ENCODE measurements at places on chromosomes 16 and 17.
A peak's percentile ranks its signal among the peaks of the same experiment; 100 is the strongest.

- no peak for DNase-seq
Measured at GRCh38 chr17:30547778-30548573, 70.8 kb downstream of the GOSR1 start.

DNA sequence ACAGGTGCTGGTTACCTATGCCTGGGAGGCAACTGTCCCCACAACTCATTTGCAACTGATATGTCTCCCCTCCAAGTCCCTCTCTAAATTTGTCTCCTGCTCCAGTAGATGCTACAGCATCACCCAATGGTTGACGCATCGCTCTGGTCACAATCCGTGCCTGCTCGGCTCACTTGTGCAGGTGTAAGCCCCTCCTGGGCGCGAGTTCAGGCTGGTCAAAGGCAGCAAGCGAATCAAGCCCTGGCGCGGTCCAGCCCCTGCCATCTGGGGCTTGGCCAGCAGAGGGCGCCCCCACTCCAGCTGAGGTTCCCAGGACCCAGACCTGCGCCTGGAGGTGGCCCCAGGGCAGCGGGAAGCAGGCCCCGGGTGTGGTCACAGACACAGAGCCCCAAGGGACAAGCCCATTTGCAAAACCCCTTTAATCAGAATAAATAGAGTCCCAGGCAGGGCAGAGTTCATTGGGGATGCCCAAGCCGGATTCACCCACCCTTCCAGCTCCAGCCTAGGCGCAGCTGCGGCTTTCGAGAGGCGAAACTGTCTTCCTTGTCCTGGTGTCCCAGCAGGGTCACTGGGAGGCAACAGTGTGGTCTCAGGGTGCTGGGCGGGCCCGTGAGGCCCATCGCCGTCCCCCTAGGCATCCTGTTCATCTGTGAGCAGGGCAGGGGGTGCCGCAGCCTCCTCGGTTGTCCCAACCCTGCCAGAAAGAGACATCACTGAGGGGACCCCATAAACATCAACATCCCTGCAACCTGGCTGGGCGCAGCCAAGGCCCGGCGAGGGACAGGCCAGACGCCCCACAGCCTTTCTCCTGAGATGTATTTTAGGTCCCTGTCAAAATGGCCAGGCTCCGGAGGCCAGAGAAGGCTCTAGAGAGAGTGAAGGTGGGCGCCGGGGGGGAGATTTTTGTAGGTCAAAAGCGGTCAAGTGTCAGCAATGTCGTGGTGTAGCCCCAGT, 15.8 kb downstream of the TMC6 start:
- peak; percentile 91 for DNase-seq

DNA sequence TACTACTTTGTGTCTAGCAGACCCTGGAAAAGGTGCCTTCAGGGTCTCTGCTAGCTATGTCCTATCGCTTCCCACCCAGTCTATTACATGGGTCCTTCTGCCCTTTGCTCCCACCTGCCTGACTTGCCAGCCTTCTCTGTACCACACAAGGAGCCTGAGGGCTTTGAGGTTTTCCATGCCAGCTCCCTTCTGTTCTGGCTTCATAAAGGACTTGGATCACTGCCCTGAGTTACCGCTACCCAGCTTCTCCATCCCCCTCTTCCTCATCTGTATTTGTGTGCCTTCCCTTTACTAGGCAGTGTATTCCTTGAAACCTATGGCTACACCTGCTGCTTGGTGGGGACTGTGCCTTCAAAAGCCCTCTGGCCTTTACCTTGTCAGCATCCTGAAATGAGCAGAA, 19.6 kb upstream of the LLGL1 start:
- DNase-seq = no peak

- DNase-seq = peak; percentile 75
Measured at GRCh38 chr17:7885367-7886226, 3.0 kb upstream of the CHD3 start.

DNA sequence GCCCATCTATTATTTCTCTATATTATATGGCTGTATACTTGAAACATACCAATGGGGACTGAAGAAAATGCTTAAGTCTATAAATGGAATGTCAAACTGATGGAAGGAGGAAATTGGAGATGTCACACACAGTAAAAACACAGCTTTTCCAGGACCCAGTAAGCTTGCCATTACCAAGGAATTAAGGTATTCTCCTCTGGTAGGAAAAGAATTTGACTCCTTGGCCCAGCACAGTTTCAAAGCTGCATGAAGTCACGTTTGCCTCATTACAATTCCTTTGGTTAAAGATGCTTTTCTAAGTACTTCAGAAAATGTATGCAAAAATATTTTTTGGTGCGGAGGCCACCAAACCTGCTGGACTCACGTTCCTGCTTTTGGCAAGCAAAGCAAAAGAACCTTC, 48.5 kb downstream of the CDH13 start:
- no peak for DNase-seq

DNA sequence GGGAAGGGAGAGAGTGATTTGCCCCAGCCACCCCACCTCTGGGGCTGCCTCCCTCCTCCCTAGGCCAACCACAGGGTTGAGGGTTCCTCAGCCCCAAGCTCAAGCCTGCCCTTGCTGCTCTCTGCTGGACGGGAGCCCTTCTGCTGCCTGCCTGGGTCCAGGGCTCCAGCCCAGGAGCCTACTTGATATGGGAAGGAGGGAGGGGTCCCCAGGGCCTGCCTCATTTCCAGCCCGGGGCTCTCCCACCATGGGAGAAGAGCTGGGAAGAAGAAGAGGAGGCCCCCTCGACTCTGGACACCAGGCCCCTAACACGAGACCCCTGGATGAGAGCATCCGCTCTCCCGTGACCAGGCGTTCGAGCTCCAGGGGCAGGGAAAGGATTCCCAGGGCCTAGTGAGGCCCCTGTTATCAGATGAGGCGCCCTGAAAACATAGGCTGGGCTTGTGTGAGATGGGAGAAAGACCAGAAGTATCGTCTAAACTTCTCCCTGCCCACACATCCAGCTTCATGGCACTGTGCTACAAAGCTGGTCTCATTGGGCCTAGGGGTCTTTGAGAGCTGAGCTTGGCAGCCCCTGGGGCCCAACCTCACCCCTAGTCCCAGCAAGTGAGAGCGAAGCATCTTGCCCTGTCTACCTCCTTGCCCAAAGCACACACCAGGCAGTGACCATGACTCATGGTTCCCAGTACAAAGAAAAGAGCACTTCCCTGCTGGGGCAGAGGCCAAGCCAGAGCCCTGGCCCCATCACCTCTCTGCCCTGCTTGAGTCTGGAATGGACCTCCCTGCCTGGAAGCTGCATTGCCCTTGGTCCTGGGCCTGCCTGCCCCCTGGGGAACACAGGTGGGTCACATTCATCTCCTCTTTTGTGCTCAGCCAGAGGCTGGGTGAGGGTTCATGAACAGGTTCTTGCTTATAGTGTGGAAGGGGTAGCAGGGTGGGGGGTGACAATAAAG, 987 bp downstream of the SLC16A5 start:
- no peak for DNase-seq

- DNase-seq = no peak
Measured at GRCh38 chr16:68499006-68499405, 40.1 kb upstream of the ZFP90 start.

- DNase-seq = no peak
Measured at GRCh38 chr17:9009096-9009495, 12.2 kb upstream of the NTN1 start.

DNA sequence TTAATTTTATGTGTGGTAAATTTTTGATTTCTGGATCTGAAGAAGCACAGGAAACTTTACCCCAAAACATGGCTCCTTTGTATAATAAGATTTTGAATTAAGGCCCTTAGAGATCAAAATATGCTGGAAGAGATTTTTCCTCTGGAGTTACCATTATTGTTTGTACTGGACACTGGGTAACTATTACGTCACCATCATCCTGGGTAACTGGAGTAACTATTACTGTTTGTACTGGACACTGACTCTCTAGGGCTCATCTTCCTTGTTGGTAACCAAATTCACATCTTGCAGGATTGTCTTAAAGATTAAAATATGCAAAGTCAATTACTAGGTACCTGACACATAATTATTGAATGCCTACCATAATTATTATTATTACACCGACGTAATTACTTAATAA, 593.8 kb upstream of the GOT2 start:
- no peak for DNase-seq

DNA sequence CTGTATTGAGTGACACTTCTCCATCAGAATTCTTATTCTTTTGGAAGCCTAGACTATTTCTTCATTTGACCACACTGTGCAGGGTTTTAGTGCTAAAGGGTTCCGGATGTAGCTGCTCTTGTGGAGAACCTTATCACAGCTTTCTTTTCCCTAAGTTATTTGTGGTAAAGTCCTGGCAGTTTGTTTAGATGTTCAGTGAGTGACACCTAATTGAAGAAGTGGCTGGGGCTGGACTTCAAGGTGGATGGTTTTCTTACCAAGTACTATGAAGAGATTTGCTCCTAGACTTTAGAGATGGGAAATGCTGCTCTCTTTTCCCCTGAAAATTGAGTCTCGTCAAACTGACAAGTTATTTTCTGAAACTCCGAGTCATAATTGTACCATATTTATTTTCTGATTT, 144.0 kb upstream of the TBX2 start:
- DNase-seq = no peak

GRCh38 chr17:27993723-27994310, 48.7 kb upstream of the NLK start:
- no peak for DNase-seq

- DNase-seq = no peak
Measured at GRCh38 chr17:35740997-35741931, 9.8 kb downstream of the RASL10B start.

GRCh38 chr16:58011652-58012051, 10.4 kb downstream of the USB1 start:
- DNase-seq = no peak

DNA sequence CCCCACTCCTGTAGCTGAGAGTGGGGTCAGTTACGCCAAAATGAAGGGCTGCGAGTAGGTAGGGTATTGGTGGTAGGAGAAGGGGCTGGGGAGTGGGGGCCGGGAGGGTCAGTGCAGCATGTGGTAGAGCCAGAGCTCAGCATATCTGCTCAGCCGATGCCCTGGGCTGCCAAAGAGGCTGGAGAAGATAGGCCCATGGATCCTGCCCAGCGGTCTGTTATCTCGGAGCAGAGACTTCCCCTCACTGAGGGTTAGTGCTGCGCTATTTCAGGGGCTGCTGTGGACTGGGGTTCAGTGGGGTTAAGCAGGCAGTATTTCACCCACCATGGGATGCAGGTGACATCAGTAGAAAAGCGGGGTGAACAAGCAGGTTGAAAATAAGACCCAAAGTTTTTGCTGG, 19.7 kb downstream of the RHBDL3 start:
- no peak for DNase-seq
